Body of pancreas (tissue), 4 donors: ENCODE measurements at places on chromosomes 6 and 20. TPM values are rescaled to one million over a fixed set of nuclear protein-coding genes. Genes with fewer than 3 reads are reported as not detected.

- no peak overlapping the region for H3K27ac ChIP-seq
- no peaks in the 10 kb centered on the region for H3K36me3 ChIP-seq
- no peaks in the 10 kb centered on the region for H3K27me3 ChIP-seq
- no peak overlapping the region for H3K4me3 ChIP-seq
- H3K4me1 ChIP-seq = no peaks in the 10 kb centered on the region
- no peak for DNase-seq
These were observed 130.9 kb downstream of the KIF6 start for GRCh38 chr6:39594285-39594684.

DNA sequence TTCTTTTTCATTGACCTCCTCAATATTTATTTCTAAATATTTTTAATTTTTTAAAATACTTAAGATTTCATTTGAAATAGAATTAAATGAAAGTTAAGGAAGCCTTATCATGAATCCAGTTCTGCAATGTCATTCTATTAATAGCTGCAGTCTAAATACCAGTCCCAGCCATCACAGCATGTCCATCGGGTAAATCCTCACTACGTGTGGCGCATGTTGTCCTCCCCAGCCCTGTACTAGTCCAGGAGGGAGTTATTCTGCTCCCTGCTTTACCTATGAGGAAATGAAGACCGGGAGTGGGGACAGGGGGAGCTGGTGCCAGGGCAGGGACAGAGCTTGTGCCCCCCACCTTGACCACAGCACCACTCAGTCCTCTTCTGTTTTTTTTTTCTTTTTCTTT lies 125.1 kb upstream of the QKI start:
- no peaks in the 10 kb centered on the region for H3K27me3 ChIP-seq
- H3K4me3 ChIP-seq = no peak overlapping the region
- no peak overlapping the region for H3K27ac ChIP-seq
- no peak for DNase-seq
- H3K4me1 ChIP-seq = no peaks in the 10 kb centered on the region
- H3K36me3 ChIP-seq = no peaks in the 10 kb centered on the region

- no peak overlapping the region for H3K4me3 ChIP-seq
- no peak overlapping the region for H3K27ac ChIP-seq
- peaks cover 9% of the 10 kb centered on the region for H3K4me1 ChIP-seq
- no peaks in the 10 kb centered on the region for H3K27me3 ChIP-seq
These were observed 253.2 kb downstream of the SOX4 start for GRCh38 chr6:21846541-21847451.

GRCh38 chr6:53065266-53066076 lies at the start of gene FBXO9:
Gene FBXO9 (plus strand): TSS chr6:53065404. CDS start chr6:53065790, 386 bp downstream.
- H3K4me1 ChIP-seq = peaks cover 45% of the 10 kb centered on the region
- H3K27me3 ChIP-seq = no peaks in the 10 kb centered on the region
- H3K27ac ChIP-seq = peak within 1 kb of the TSS; percentile 97
- H3K4me3 ChIP-seq = peak within 1 kb of the TSS; percentile 84
- peak; percentile 67 for DNase-seq

GRCh38 chr20:51639206-51639832 lies 96.8 kb upstream of the NFATC2 start:
- peaks cover 8% of the 10 kb centered on the region for H3K4me1 ChIP-seq
- no peaks in the 10 kb centered on the region for H3K36me3 ChIP-seq
- DNase-seq = peak; percentile 81
- H3K27me3 ChIP-seq = no peaks in the 10 kb centered on the region
- H3K27ac ChIP-seq = no peak overlapping the region
- H3K4me3 ChIP-seq = no peak overlapping the region

DNA sequence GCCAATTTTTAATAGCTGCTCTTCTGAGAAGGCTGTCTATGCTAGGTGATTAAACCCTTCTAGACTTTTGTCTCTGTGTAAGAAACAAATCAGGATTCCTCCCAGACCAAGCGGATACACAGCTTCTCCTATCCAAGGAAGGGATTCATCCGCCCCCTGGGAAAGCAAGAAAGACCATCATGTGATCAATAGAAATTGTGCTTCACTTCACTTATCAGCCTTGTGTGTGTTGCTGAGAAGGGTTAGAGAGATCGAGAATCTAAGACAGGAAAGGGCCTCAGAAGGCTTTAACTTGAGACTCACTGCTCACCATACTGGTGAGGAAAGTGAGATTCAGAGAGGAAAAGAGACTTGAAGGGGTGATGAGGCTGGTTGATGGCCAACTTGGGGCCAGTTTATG lies 1.5 kb downstream of the ABCC10 start:
- no peak for DNase-seq
- H3K4me1 ChIP-seq = peaks cover 23% of the 10 kb centered on the region
- H3K36me3 ChIP-seq = no peaks in the 10 kb centered on the region

DNA sequence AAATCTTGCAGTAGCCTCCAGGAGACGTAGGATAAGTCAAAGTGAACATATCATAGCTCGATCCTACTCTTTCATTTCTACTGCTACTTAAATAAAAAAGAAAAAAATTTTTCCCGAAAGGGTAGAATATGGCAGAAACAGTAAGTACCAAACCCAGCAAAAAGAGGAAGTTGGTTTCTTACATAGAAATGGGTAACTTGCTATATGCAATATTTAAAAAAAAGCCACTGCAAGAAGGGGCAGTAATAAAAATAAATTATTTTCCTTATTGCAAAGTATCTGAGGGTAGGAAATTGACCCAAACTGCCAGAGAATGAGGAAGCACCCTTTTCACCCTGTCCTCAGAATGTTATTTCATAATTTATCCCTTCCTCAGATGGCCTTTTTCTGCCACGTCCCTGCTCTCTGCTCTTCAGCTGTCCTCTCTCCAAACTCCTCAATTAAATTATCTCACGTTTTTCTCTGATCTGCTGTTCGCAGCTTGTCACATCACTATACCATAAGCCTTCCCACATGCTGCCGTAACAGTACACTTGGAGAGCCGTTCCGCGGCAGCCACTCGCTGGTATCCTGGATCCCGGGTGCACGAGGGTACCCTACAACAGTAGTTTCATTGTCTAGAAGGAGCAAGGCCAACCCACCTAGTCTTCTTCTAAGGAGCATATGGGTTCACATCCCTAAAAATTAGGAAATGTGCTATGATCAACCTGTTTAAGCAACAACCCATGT lies 149.6 kb downstream of the BACH2 start:
- no peak for DNase-seq
- no peak overlapping the region for H3K4me3 ChIP-seq
- H3K27ac ChIP-seq = no peak overlapping the region
- peaks cover 7% of the 10 kb centered on the region for H3K4me1 ChIP-seq

DNA sequence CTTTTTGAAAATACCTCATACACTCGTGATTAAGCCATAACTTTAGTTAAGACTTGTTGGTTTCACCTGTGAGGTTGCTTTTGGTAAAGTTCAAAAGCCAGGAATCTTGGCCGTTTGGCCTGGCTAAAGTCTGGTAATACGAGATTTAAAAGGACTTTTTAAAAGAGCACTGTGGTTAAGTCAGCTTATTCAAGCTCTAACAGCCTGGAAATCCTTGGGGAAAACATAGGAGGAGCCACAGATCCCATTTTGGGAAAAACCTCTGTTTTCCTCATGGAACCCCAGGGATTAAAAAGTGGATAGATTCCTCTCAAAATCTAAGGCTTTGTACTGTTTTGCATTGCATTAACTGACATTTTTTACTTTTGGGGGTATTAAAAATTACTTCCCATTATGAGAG lies 13.7 kb upstream of the SLC22A16 start:
- no peak overlapping the region for H3K4me3 ChIP-seq
- no peak for DNase-seq
- H3K4me1 ChIP-seq = peaks cover 8% of the 10 kb centered on the region
- H3K36me3 ChIP-seq = no peaks in the 10 kb centered on the region
- H3K27ac ChIP-seq = no peak overlapping the region
- no peaks in the 10 kb centered on the region for H3K27me3 ChIP-seq

DNA sequence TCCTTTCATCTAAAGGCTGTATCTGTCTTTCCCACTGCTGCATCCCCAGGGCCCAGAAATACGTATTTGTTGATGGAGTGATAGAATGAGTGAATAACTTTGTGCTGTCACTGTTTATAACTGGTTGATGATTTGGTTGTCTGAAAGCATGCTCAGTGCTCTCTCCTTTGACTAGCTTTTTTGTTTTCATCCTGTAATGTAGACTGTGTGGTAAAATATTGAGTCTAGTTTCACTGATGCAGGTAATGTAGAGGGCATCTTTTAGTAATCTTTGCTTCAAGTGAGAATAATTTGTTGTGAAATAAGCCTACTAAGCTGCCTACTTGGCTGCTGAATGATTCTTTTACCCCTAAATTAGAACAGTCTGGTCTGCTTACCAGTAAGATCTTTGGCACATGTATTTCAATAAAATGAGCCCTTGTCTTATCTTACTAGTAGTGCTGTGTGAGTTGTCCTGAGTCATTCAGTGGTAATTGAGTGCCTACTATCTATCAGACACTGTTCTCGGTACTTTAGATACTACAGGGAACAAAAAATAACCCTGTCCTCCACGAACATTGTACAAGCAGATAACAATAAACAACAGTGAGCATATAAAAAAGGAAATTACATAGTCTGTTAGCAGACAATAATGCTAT lies 39.9 kb downstream of the MAPK14 start:
- no peak for DNase-seq
- no peaks in the 10 kb centered on the region for H3K36me3 ChIP-seq
- no peaks in the 10 kb centered on the region for H3K27me3 ChIP-seq
- H3K4me3 ChIP-seq = no peak overlapping the region

DNA sequence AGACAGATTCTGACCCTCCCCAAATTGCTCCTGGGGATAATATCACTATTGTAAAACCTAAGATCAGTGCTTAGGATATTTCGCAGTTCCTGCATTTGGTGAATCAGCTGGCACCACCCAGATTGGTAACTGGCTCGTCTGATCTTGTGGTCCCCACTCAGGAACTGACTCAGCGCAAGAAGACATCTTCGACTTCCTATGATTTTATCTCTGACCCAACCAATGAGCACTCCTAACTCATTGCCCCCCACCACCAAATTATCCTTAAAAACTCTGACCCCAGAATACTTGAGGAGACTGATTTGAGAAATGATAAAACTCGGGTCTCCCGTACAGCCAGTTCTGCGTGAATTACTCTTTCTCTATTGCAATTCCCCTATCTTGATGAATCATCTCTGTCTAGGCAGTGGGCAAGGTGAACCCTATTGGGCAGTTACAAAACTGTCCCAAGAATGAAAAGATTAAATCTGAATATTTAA lies 55.7 kb upstream of the PRND start:
- H3K4me1 ChIP-seq = no peaks in the 10 kb centered on the region
- H3K4me3 ChIP-seq = no peak overlapping the region
- no peaks in the 10 kb centered on the region for H3K27me3 ChIP-seq
- no peak overlapping the region for H3K27ac ChIP-seq
- H3K36me3 ChIP-seq = no peaks in the 10 kb centered on the region

DNA sequence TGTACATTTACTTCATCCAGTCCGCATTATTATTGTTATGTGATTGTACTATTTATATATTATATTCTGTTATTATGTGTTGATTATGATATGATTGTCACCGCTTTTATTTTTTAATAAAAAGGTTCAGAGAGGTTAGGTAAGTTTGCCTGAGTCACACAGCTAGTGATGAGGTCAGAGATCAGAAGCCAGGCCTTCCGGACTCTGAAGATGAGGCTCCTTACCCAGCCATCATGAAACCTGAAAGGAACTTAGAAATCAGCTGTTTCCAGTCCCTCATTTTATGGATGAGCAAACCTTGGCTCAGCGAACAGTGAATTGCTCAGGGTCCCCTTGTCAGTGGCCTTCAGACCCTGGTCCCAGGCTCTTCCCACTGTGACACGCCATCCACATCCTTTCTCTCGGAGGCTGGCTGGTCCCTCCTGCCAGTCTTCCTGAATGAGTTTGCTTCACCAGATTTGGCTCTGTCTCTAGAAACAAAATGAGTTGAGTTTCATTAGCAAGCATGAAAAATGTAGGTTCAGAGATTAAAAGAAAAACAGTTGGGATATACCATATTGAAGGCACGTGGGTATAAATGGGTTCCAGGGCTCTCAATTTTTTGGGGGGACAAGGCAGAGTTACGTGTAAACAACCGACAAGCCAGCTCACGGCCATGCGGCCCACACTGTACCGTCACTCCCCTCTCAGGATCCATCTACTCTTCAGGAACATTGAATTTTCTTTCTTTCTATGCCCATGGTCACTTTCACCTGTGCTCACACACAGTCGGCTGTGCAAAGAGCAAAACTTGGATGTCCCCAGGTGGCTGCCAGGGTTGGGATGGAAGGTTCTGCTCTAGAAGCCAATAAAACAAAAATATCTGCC lies 132.9 kb downstream of the ZDHHC14 start:
- H3K4me3 ChIP-seq = no peak overlapping the region
- H3K36me3 ChIP-seq = no peaks in the 10 kb centered on the region
- H3K27ac ChIP-seq = no peak overlapping the region
- H3K4me1 ChIP-seq = peaks cover 6% of the 10 kb centered on the region
- no peak for DNase-seq
- no peaks in the 10 kb centered on the region for H3K27me3 ChIP-seq

Gene PLG
- not detected for total RNA-seq

Gene THEMIS
- total RNA-seq = 0.66 TPM
